CD4-positive, alpha-beta T cell treated with Interleukin-12 subunit alpha and Interleukin-12 subunit beta, for 1 hour (primary cell): ENCODE measurements at places on chromosomes 3 and 15.
A peak's percentile ranks its signal among the peaks of the same experiment; 100 is the strongest.

GRCh38 chr15:71440489-71441110 lies 325.3 kb downstream of the THSD4 start:
- peak; percentile 36 for DNase-seq

- DNase-seq = no peak
Measured at GRCh38 chr3:172687501-172687900, 23.4 kb downstream of the NCEH1 start.

- no peak for DNase-seq
Measured at GRCh38 chr3:177459401-177459800, 262.1 kb upstream of the TBL1XR1 start.

DNA sequence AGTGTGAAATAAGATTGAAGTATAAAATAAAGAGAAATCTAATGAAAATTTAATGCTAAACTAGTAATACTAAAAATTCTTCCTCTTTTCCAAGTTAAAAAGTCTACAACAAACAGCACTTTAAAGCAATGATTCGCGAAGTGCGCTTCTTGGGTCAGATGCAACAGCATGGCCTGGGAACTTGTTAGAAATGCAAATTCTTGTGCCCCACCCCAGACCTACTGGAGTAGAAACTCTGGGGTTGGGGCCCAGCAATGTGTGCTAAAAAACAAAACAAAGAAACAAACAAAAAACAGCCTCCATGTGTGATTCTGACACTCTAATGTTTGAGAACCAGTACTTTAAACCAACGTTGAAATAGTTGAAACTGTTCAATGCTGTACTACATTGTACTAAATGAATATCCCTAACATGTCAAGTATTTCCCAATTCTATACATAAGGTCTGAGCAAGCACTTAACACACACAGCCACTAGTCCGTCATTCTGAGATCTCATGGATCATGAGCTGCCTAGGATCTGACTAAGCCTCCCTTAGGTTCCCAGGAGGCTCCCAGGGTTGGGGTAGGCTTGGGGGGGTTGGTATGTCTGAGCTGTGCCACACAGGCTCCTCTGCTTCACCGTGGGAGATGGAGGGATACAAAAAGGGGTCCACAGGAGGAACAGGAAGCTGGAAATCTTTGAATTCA lies 6.1 kb downstream of the RASGRP1 start:
- DNase-seq = no peak

DNA sequence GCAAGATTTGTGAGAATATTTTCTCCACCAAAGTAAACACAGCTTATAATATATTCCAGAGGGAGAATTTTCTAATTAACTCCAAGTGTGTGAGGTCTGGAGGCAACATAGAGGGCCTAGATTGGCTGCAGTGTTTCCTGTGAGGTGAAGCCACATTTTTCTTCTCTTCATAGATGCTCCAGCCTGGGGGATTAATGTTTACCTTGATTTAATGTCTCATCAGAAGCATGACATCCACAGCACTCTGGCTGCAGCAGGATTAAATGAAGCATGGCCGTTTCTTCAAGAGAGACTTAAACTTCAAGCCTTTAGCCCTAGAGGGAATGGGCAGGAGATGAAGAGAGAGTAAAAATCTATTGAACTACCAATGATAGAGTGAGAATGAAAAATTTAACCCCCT lies 137.9 kb upstream of the ZBTB20 start:
- DNase-seq = no peak

DNA sequence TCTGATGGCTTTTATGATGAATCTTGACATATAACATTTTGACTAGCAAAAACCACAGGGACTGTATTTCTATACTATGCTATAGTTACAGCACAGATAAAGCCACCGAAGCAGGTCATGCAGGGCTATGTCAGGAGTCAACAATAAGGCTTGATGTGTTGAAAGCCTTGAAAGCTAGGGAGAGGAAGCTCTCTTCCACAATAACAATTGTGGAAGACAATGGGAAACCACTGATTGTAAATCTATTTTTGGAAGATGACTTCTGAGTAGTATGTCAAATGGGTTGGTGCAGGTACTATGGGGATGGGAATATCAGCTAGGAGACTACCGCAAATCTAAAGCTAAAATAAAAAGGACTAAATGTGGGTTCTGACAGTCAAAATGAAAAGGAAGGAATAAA lies 4.0 kb upstream of the AQR start:
- no peak for DNase-seq

- DNase-seq = no peak
Measured at GRCh38 chr15:59388670-59389069, 16.0 kb upstream of the MYO1E start.

- DNase-seq = no peak
Measured at GRCh38 chr15:70390723-70391122, 293.0 kb upstream of the TLE3 start.

DNA sequence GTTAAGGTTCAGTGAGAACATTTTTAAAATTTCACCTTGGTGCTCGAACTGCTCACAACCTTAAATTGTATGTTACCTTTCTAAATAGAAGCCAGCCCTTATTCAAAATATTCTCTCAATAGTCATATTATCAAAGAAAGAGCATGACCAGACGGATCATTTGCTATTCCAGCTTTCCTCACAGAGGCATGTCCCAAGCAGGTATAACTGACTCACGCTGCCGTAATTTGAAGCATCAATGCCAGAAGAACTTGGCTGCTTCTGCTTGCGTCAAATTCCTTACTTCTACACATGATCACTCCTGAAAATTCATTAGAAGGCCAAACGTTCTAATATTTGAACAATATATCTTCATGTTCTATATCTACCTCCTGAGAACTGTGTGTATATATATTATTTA lies 69.5 kb upstream of the VGLL4 start:
- DNase-seq = no peak

GRCh38 chr3:182585532-182586150 lies 207.7 kb upstream of the ATP11B start:
- no peak for DNase-seq

GRCh38 chr3:141080431-141080830 lies 29.3 kb downstream of the SPSB4 start:
- no peak for DNase-seq

DNA sequence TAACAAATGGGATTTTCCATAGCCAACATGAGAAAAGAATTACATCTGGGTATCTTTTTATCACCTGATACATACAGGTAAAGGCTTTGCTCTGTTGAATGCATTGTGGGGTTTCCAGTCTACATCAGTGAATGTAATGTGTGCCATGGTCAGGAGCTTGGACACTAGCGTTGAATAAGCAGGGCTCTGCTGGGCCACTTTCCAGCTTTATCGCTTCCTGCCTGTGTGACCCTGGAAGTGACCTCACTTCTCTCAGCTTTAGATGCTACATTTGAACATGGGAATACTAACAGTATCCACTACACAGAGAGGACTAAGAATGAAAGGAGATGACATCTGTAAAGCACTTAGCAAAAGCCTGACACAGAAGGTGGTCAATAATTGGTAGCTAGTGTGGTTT lies 40.1 kb downstream of the TTC23 start:
- no peak for DNase-seq

- no peak for DNase-seq
Measured at GRCh38 chr3:29649815-29650547, 369.1 kb downstream of the RBMS3 start.

DNA sequence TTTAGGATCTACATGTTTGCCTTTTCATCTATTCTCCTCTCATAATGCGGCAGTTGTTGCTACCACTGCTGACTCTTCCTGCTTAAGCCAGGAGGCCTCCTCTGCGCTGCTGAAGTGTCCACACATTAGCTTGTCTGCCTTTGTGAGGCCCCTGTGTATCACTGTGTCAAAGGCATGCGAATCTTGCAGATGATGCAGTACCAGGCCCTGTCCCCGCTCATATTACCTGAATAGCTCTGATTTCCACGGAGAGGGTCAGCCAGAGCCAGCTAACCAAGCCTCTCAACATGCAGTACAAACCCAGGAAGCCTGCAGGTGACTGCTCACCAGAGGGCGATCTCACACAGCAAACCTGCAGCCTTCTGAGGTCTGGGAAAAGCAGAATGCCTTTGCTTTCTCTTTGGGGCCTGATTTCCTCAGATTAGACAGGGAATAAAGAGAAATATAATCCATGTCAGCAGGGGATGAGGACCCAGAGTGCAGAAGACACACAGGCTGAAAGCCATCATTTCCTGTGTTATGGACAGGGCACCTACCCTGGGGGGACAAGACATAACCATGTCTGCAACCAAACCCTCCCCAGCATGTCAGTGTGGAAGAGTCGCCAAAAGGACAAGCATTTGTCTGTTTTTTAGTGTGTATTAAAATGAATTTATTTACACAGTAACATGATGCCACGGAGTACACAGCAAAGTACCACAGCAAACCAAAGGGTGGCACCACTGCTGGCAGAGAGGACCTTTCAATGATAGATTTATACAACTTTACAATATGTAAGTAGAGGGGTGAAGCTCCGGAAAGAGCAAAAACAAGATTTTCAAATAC lies 36.8 kb upstream of the TSPAN3 start:
- DNase-seq = peak; percentile 39

GRCh38 chr3:166362698-166363097 lies 525.5 kb upstream of the BCHE start:
- DNase-seq = no peak

DNA sequence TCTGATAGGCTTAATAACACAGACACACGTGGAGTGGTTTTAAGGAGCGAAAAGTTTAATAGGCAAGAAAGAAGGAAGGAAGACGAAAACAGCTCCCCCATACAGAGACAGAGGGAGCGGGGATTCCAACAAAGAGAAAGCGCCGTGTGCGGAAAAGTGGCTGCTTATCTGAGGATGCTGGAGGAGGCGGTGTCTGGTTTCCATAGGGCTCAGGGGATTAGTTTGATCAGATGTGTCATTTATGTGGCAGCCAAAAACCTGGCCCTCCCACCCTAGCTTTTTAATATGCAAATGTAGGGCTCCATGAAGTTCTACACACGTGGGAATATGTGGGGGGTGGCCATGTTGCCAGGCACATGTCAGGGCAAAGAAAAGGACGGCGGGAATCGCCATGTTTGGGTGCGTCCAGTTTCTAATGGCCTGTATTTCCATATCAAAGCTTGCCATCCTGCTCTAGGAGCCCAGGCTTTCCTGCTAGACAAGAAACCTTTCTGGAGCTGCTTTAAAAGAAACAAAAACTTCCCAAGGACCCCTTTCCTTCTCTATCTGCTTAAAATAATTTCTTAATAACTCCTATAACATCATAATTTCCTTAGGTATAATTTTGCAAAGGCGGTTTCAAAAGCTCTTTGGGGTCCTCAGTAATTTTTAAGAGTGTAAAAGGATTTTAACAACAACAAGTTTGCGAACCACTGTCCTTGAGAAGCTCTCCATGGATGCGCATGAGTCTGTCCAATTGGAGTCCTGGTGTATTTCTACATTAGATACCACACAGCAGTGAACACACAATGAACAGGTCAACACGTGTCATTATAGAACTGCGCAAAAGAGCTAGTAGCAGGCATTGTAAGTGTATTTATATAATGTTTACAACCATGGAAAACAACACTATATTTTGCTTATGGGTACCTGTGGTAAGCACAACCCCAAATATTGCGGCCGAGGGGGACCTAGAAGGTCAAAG lies 622 bp upstream of the ZNF589 start:
- DNase-seq = no peak

GRCh38 chr3:134605556-134605955 lies 45.3 kb downstream of the KY start:
- DNase-seq = no peak

DNA sequence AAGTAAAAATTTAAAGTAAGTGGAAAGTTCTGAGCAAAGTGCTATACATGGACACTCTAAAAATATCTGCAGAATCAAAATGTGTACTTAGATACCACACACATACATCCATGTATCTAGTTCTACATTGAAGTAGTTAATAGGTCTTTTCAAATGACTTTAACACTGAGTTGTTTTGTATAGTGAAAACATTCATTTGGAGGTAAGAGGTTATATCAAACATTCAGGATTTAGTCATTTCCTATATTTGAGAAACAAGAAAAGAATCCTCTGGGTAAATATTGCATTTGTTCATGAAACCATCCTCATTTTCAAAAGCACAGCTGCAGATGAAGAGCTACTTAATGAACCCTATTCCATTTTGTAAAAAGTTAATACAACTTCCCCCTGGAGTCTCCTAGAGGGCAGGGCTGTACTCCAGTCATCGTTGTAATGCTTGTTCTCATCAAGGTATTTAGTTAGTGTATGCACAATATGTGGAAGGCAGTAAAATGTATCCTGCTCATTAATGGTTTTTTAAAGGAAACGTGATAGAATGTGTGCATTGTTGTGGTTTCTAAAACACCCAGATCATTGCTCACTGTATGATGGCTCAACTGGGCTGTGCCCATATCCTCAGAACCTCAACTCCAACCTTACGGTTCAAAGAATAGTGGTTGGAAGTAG lies 26.2 kb downstream of the ARPP21 start:
- no peak for DNase-seq

DNA sequence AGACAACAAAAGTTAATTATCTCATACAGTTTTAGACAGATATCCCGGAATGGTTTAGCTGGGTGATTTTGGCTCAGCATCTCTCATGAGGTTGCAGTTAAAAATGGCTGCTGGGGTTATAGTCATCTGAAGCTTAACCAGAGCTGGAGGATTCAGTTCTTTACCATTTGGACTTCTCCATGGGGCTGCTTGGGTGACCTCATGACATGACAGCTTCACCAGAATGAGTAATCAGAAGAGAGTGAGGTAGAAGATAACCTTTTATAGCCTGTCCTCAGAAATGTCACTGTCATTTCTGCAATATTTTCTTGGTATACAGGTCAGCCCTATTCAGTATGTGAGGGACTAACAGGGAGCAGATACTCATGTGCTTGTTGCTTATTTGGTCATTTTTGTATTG lies 30.9 kb downstream of the TFG start:
- no peak for DNase-seq

DNA sequence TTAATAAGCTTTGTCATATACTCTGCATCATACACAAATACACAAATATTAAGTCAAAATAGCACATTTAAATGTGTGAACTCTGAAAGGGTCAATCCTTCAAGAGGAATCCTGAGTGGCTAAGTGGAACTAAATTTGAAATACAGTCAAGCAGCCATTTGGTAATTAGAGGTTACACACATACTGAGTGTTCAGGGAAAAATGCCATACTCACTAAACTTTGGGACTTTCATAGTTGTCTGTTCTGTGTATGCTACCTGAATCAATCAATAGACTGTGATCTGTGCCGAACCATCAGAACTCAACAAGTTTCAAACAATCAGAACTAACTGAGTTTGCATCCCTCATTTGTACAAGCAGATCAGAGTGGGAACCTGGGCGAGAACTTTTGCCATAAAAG lies 15.3 kb downstream of the ANKRD28 start:
- DNase-seq = no peak

- no peak for DNase-seq
Measured at GRCh38 chr3:125059488-125060245, 3.9 kb upstream of the HEG1 start.

DNA sequence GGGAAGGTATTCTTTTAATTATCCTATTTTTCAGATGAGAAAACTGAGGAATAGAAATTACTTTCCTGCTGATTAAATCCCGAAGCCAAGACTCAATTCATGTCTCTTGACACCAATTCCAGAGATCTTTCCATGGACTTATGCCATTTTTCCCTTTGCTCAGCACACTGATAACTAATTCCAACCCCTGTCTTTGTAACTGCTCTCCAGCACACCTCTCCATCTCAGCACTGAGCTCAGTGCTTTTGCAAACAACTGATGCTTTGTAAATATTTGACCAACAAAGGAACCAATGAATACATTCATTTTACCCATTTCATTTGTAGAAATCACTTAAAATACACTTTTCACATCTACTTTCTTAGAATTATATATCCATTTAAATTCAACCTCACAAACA lies 249.1 kb downstream of the IL5RA start:
- no peak for DNase-seq

- no peak for DNase-seq
Measured at GRCh38 chr3:47161983-47162696, 1.8 kb downstream of the SETD2 start.
